SJCRH30 (cell line): ENCODE measurements at places on chromosomes 2 and 18. TPM values are rescaled to one million over a fixed set of nuclear protein-coding genes. Genes with fewer than 3 reads are reported as not detected.
A peak's percentile ranks its signal among the peaks of the same experiment; 100 is the strongest.

DNA sequence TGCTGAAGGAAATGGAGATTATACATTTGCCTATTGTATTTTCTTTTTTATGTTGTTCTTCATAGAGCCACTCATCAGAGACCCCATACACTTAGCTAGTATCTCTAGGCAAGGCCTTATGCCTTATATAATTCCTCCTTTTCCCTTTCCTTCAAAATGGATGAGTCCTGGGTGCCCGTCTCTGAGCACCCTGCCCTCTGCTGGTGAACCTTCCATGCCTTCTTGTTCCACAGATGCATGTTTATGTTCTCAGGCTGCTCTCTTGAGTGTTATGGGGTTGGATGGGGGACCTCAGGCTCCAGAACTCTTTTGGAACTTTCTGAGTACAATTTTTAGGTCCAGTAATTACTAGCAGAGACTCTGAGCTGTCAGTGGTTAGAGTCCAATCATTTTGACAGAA, 368.6 kb upstream of the SPRED2 start:
- DNase-seq = peak; percentile 13

DNA sequence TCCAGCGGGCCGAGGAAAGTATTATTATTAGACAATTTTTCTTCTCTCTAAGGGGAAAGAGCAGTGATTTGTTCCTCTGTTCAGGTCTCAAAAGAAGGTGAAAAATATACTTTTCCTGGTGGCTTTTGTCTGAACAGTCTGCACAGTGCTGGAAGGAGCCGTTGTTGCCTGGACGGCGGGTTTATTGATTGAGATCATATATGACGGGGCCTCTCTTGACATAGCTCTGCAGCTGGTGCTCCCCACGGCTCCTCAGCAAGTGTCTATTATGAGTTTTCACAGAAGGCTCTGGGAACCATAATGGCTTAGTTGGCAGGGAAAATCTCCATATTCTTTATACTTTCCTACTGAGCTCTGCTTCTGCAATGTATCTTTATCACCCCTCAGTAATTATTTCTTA, 42.9 kb downstream of the FSHR start:
- no peak for DNase-seq

GRCh38 chr18:69402533-69402989, 1.9 kb downstream of the DOK6 start:
- DNase-seq = no peak

DNA sequence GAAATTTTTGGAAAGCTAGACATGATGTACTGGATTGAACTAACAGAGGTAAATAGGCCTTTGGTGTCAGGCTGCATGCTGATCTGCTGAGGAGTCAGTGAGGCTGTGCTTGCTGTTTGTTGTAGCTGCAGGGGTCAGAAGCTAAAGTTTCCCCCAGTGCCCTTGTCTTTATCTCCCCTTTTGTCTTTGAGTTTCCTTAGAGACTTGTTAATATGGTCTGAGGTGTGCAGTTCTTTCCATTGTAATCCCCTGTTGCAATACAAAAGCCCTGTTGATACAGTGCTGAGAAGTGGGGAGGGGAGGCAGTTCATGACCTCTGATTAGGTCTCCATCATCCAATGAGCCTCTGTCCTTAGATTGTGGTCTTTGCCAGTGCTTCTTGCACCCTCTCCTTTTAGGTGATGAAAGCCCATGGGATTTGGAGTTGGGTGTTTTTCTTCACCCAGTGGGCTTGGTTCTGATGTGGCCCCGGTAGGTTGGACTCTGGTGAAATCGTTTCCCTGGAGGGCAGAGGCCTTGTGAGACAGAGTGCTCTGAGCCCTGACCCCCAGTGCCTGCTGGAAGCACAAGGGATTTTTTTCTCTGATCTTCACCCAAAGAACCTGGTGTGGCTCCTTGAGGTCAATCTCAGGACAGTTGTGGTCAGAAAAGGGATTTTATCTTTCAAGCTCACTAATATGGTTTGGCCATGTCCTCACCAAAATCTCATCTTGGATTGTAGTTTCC, 163.1 kb downstream of the TMEM18 start:
- DNase-seq = no peak

DNA sequence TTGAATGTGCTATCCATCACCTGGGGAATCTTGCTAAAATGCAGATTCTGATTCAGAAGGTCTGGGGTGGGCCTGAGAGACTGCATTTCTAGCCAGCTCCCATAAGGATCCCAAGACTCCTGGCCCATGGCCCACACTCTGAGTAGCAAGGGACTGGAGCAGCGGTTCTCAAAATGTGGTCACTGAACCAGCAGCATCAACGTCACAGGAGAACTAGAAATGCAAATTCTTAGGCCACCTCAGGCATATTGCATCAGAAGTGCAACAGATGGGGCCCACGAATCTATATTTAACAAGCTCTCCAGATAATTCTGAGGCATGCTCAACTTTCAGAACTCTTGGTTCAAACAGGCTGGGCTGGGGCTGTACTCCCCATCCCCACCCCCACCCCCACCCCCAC, 74.6 kb downstream of the DHRS9 start:
- no peak for DNase-seq

- DNase-seq = peak; percentile 24
These were observed 8.6 kb upstream of the PLEKHM3 start for GRCh38 chr2:208033701-208034502.

FBLN7 gene
- 0.04 TPM in 1 of 2 replicates, not detected in the other for total RNA-seq

ARHGAP28 gene
- 12.6 and 15.1 TPM in 2 replicates for total RNA-seq

HTR2B gene
- 0.15 and 0.32 TPM in 2 replicates for total RNA-seq

PIKFYVE gene
- 34.2 and 36.6 TPM in 2 replicates for total RNA-seq

LONRF2 gene
- total RNA-seq = not detected in 2 replicates
